ENCODE measurements at places on chromosomes 3 and 15.

DNA sequence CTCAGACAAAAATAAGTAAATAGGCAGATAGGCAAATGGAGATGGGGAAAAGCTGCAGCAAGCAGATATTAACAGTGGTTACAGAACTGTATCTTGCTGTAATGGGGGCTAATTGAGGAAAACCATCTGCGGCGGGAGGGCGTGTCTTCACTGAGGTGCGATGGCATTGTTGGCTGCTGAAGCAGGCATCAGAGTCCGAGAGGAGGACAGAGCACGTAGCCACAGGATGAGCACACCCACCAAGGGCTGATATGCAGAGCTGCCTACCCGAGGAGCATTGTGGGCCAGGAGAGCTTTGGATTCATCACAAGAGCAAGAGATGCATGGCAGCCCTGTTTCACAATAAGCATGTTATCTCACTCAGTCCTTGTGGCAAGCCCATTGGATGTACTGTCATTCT is 30.4 kb downstream of the CHRNA7 start:
- no peak overlapping the region for H3K27ac ChIP-seq
- H3K4me3 ChIP-seq, result no peak overlapping the region

DNA sequence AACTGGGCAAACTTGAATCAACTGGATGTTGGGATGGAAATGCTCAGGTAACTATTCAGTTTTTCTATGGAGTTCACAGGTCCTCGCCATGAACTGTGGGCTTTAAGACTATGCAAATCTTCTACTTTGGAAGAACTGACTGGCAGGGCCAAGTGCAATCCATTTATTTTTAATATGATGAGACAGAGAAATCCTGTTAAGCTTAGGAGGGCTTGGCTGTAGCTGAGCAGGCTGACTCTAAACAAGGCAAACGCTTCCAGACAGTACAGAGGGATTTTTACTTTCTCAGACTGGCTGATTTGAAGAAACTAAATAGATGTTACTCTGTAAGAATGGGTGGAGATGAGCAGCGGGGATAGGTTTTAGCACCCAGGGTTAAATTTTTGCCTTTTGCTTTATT is 194.2 kb upstream of the ICE2 start:
- DNase-seq, result no peak
- no peak overlapping the region for H3K27ac ChIP-seq
- H3K4me1 ChIP-seq, result peaks cover 1% of the 10 kb centered on the region
- H3K4me3 ChIP-seq, result no peak overlapping the region
- no peaks in the 10 kb centered on the region for H3K36me3 ChIP-seq

GRCh38 chr3:42189001-42189460 is 77.0 kb downstream of the CCK start:
- no peaks in the 10 kb centered on the region for H3K36me3 ChIP-seq
- no peaks in the 10 kb centered on the region for H3K4me1 ChIP-seq
- no peak overlapping the region for H3K4me3 ChIP-seq
- no peak for DNase-seq
- no peak overlapping the region for H3K27ac ChIP-seq

GRCh38 chr3:172511783-172512762 is 11.2 kb downstream of the TNFSF10 start:
- no peaks in the 10 kb centered on the region for H3K36me3 ChIP-seq
- DNase-seq, result no peak
- no peak overlapping the region for H3K27ac ChIP-seq
- H3K27me3 ChIP-seq, result peaks cover 2% of the 10 kb centered on the region

GRCh38 chr15:68352401-68353062 is 75.0 kb downstream of the FEM1B start:
- no peaks in the 10 kb centered on the region for H3K36me3 ChIP-seq
- no peak overlapping the region for H3K4me3 ChIP-seq
- H3K27me3 ChIP-seq, result no peaks in the 10 kb centered on the region
- H3K4me1 ChIP-seq, result peaks cover 4% of the 10 kb centered on the region
- peak overlapping the region; percentile 83 for H3K27ac ChIP-seq
- no peak for DNase-seq

- no peaks in the 10 kb centered on the region for H3K36me3 ChIP-seq
- no peak overlapping the region for H3K4me3 ChIP-seq
- H3K4me1 ChIP-seq, result no peaks in the 10 kb centered on the region
- no peak for DNase-seq
- H3K27ac ChIP-seq, result no peak overlapping the region
- no peaks in the 10 kb centered on the region for H3K27me3 ChIP-seq
These were observed 187.2 kb downstream of the NFKBIZ start for GRCh38 chr3:102036472-102036871.

DNA sequence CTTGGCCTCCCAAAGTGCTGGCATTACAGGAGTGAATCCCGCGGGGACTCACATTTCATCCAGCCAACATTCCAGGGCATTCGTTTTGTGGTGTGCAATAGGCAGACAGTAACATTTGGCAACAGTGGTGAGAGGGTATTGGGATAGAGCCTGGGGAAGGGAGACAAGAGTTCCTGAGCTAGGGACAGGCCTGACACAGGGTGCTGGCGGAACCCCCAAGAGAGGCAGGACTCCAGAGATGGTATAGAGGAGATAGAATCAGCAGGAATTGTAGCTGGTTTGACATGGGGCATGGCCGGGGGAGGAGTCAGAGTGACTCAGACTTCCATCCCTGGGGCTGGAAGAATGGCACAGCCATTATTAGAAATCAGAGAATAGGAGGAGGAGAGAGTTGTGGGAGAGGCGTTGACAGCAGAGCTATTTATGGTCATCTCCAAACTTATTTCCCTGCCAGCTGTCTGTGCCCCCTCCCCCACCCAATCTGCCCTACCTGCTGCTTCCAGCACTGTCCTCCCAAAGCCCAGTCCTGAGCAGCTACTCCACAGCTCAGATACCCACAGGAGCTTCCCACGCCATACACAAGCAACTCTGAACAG is 4.4 kb upstream of the IDH2 start:
- H3K4me1 ChIP-seq, result no peaks in the 10 kb centered on the region
- no peaks in the 10 kb centered on the region for H3K27me3 ChIP-seq
- no peak for DNase-seq

- H3K27me3 ChIP-seq, result no peaks in the 10 kb centered on the region
- no peak for DNase-seq
- no peak overlapping the region for H3K4me3 ChIP-seq
- no peak overlapping the region for H3K27ac ChIP-seq
These were observed 27.3 kb upstream of the FILIP1L start for GRCh38 chr3:100141586-100141985.

GRCh38 chr3:54988838-54989630 is 61.2 kb upstream of the LRTM1 start:
- peak; percentile 84 for DNase-seq
- no peaks in the 10 kb centered on the region for H3K27me3 ChIP-seq
- peaks cover 15% of the 10 kb centered on the region for H3K4me1 ChIP-seq
- H3K36me3 ChIP-seq, result no peaks in the 10 kb centered on the region

DNA sequence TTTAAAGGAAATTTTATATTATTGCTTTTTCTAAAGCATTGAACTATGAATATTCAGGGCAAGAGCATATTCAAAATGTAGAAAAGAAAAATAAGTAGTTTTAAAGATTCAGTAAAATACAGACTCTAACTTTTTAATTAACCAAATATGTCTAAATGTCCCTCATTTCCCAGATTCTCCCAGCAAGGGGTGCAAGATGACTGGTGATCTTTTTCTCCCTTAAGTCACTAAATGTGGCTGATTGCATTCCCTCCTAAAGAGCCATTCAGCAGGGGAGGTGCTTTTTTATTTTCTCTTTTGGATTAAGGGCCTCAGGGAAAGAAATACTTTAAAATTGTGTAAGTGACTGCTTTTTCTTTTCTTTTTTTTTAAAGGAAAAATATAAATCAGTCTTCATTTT is 406.9 kb downstream of the OXSM start:
- no peak for DNase-seq
- H3K4me3 ChIP-seq, result no peak overlapping the region
- H3K36me3 ChIP-seq, result no peaks in the 10 kb centered on the region
- H3K4me1 ChIP-seq, result no peaks in the 10 kb centered on the region
- no peaks in the 10 kb centered on the region for H3K27me3 ChIP-seq
- H3K27ac ChIP-seq, result no peak overlapping the region

DNA sequence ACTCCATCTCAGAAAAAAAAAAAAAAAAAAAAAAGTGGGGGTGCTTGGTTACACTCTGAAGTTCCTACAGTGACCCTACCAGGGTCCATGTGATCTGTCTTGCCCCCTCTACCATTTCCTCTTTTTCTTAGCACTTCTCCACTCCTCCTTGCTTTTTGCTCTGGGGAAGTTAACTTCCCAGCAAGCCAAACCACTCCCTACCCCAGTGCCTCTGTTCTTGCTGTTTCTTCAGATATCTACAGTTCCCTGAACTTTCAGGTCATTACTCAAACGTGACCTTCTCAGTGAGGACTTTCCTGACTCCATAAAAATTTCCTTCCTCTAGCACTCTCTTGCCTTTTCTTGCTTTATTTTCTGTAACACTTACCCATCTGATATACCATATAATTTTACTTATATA is 61.1 kb upstream of the GCNT3 start:
- H3K4me1 ChIP-seq, result no peaks in the 10 kb centered on the region
- no peak for DNase-seq
- H3K27me3 ChIP-seq, result no peaks in the 10 kb centered on the region
- no peak overlapping the region for H3K4me3 ChIP-seq

DNA sequence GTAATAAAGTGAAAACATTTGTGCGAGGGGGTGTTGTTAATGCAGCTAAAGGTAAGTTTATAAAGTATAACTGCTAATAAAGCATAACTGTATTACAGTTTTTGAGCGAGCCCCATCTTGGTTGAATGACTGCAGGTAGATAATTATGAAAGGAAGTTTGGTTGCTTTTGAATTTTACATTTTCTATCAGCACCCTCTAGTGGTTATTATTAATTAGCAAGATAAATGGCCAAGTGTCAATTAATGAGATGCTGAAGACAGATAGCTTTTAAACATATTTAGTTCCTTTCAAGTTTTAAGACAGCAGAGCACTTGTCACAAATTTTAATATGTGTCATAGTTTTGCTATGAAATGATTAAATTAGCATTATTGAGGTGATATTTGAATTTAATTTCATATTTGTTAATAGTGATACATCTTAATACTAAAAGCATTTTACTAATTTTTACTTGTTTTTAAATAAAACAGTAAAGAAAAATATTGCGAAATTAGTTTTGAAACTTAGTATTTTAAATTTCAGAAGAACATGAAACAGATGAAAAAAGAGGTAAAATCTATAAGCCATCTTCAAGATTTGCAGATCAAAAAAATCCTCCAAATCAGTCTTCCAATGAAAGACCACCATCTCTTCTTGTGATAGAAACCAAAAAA is 15.1 kb downstream of the U2SURP start:
- H3K4me3 ChIP-seq, result no peak overlapping the region
- peaks cover 46% of the 10 kb centered on the region for H3K36me3 ChIP-seq
- H3K4me1 ChIP-seq, result no peaks in the 10 kb centered on the region
- DNase-seq, result no peak

- H3K4me3 ChIP-seq, result peak overlapping the region; percentile 71
- peak overlapping the region; percentile 97 for H3K27ac ChIP-seq
- no peaks in the 10 kb centered on the region for H3K27me3 ChIP-seq
- H3K4me1 ChIP-seq, result peaks cover 3% of the 10 kb centered on the region
These were observed 700 bp upstream of the BLM start for GRCh38 chr15:90716317-90716975.

DNA sequence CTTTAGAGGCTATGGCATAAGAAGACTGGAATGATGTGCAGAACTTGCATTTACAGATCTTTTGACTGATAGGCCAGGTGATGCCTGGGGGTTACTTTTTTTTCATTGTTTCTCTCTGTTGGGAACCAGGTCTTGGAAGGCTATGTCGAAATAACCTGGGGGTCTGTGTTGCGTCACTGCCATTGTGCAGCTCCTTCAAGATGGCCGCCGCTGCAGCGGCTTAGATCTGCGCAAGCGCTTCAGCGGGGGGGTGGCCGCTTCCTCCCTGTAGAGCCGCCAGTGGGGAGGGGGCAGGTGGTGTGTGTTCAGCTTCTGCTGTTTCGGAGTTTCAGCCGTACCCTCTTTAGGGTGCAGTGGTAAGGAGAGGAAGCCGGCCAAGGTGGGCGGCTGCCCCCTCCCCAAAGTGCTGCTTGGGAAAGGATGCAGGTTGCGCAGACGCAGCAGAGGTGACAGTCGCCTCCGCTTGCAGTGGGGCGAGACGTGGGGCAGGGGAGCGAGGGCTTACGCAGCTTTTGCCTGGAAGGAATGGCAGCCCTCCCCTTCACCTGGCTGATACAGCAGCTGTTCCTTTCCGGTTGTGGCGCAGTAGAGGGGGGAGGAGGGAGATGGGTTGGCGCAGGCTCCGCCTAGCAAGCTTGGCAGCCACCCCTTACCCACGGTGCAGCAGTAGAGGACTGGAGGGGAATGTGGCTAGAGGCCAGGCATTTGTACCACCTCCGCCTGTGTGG is 1.5 kb downstream of the SNRPN start:
- no peaks in the 10 kb centered on the region for H3K27me3 ChIP-seq
- H3K4me1 ChIP-seq, result peaks cover 13% of the 10 kb centered on the region
- H3K4me3 ChIP-seq, result peak overlapping the region; percentile 64
- no peaks in the 10 kb centered on the region for H3K36me3 ChIP-seq
- DNase-seq, result peak; percentile 91
- peak overlapping the region; percentile 86 for H3K27ac ChIP-seq

DNA sequence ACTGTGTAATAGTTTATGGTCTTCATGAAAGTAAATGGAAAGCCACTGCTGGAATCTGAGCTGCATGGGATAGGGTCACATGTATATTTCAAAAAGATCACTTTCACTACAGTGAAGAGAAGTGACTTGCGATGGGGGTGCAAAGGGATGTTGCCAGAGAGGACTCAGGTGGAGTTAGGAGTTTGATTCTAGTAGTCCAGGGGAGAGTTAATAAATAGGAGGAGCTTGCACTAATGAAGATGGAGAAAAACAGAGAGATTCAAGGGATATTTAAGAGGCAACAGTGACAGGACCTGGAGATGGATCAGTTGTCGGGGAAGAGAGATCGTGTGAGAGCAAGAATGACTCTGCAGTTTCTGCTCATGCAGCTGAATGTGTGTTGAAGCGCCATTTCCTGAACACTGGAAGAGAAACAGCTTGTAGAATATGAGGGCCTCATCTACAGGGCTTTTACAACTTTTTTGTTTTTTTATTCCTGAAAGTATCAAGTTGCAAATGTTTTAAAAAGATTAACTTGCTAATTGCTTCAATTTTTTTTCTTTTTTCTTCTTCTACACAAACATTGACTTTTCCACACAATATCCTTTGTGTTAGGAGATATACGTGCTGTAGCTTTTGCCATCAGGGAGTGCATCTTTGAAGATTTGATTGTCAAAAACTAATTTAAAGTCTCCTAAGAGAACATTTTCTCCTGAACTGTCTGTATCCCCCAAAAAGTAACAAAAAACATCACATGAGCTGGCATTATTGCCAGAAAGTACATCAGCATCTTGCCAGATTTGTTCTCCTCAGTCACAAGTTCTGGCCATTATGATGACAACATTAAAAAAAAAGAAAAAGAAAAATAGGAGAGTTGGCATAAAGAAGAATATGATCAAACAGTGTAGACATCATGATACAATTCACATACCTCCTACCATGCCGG is 37.5 kb downstream of the SETMAR start:
- H3K4me3 ChIP-seq, result no peak overlapping the region
- no peaks in the 10 kb centered on the region for H3K4me1 ChIP-seq
- H3K36me3 ChIP-seq, result no peaks in the 10 kb centered on the region
- no peaks in the 10 kb centered on the region for H3K27me3 ChIP-seq
- peak; percentile 77 for DNase-seq

GRCh38 chr3:160567774-160568173 is 2.4 kb upstream of the KPNA4 start:
- H3K4me3 ChIP-seq, result no peak overlapping the region
- H3K27me3 ChIP-seq, result no peaks in the 10 kb centered on the region
- H3K27ac ChIP-seq, result no peak overlapping the region
- H3K4me1 ChIP-seq, result peaks cover 4% of the 10 kb centered on the region

GRCh38 chr3:26368312-26368711 is 254.3 kb upstream of the LRRC3B start:
- no peak overlapping the region for H3K4me3 ChIP-seq
- no peaks in the 10 kb centered on the region for H3K4me1 ChIP-seq
- no peak overlapping the region for H3K27ac ChIP-seq
- no peaks in the 10 kb centered on the region for H3K36me3 ChIP-seq
- H3K27me3 ChIP-seq, result no peaks in the 10 kb centered on the region
- DNase-seq, result no peak

Measured in lung (tissue), 17 donors.